Cardiac muscle cell (in vitro differentiated cells and primary cell): ENCODE measurements at places on chromosomes 13 and 19. TPM values are rescaled to one million over a fixed set of nuclear protein-coding genes. Genes with fewer than 3 reads are reported as not detected.

DNA sequence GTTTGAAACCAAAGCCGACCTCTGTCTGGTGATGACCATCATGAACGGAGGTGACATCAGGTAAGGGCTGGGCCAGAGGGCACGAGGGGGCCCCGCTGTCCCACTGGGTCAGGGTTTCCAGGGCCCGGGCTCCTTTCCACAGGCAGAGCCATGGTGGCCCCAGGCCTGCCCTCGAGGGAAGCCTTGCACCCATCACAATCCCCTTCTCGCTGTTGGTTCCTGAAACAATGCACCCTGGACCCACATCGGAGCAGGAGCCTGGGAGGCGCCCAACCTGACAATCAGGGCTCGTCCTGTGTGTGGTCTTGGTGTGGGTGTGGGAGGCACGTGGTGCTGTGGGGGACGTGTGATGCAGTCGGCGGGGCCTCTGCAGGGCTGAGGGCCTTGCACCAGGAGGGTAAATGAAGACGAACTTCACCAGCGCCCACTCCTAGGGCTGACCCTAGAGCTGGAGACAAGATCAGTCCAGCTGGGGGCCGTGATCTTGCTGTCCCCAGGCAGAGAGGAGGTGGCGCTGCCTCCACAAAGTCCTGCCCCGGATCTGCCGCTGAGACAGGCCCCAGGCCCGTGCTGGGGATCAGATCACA lies 2.8 kb downstream of the GRK1 start:
- DNase-seq: no peak

DNA sequence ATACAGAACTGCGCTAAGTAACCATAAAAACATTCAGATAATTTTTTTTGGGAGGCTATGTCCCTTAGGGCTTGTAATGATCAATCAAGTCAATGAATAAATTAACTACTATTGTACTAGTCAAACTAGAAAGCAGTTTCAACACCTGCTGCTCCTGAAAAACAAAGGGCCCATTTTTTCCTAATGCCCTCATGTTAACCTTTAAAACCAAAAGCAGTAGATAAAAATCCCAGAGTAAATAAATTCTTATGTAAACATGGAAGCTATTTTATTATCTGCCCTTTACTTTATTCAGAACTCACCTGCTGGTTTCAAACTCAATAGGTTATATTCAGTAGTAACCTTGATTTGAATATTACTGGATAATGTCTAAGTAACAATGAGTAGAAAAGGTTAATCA lies 159.5 kb upstream of the STARD13 start:
- DNase-seq: no peak

DNA sequence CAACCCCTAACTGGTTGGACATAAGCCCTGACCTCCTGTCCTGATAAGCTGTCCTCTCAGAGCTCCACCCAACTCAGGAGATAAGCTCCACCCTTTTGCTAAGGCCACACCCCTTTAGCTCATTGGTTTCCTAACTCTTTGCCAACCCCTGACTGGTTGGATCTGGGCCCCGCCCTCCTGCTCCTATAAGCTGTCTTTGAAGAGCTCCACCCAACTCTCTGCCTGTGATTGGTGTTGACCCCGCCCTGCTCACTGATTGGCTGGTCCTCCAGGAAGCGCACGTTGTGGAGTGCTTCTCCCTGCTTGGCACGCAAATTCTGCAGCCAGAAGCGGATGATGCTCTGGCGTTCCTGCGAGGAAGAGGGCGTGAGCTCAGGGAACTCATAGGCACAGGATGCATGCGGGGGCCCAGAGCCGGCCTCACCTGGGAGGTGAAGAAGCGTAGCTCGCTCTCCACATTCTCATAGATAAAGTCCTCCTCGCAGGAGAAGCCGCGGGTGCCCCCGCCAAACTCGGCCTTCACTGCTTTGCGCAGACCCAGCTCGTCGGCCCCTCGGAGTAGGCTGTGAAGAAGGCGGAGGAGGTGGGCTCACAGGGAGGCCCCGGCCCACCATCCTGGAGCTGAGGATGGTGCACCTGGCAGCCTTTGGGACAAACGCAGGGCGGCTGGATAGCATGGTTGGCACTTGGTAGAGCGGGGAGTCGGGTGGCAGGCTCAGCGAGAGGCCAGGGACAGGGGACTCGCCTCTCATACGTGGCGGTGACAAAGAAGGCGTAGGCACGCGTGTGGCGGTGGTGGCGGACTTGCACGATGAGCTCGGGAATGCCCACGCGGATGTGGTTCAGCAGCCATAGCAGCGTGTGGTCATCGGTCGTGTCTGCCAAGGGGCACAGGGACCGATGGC lies 1.7 kb downstream of the ANO8 start:
- DNase-seq: peak; percentile 65

DNA sequence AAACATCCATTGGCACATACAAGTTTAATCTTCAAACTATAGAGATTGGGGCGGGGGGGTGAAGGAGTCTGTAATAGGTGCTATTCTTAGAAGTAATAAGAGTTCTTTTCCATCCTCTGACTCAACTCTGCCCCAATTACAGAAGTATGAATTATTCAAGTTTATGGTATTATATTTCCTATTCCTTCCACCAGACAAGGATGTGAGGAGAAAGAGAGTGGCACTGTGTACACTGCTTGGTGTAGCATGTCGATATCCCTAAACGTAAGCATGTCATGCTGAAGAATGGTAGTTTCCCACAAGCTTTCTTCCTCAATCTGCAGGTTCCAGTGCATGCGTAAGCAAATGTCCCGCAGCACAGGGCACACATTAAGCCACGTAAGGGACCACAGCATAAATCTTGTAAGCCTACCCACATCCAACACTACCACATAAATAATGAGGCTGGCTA lies 14.1 kb downstream of the BRD4 start:
- no peak for DNase-seq

- DNase-seq: peak; percentile 83
Observed at GRCh38 chr13:26051657-26052311, at the start of gene SHISA2. Gene SHISA2 (minus strand): TSS chr13:26052016. CDS start chr13:26050975, 1,041 bp downstream.

DNA sequence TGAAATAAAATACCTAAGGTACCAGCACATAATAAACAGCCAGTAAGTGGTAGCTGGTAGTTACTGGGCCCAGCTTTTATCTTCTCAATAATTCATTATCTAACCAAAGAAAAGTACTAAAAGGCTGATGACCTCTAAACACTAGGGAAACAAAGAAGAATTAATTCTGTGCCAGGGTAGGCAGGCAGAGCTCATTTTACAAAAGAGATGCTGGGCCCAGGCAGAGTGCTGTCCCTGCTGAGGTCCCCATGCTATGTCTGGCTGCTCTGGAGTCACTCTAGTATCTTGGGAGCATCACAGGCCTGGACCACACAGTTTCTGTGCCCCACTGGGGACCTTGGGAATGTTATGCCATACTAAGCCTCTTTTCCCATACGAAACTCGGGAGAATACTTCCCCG lies 18.2 kb downstream of the ZNF507 start:
- DNase-seq: no peak

GRCh38 chr13:112056284-112056727 lies 10.6 kb upstream of the SOX1 start:
- no peak for DNase-seq

- DNase-seq: no peak
Observed at GRCh38 chr13:100478107-100478809, 110.3 kb downstream of the GGACT start.

GRCh38 chr13:35995136-35995535 lies 136.0 kb downstream of the DCLK1 start:
- no peak for DNase-seq

- DNase-seq: peak; percentile 39
Observed at GRCh38 chr13:40786568-40786996, 2.8 kb upstream of the SLC25A15 start.

DNA sequence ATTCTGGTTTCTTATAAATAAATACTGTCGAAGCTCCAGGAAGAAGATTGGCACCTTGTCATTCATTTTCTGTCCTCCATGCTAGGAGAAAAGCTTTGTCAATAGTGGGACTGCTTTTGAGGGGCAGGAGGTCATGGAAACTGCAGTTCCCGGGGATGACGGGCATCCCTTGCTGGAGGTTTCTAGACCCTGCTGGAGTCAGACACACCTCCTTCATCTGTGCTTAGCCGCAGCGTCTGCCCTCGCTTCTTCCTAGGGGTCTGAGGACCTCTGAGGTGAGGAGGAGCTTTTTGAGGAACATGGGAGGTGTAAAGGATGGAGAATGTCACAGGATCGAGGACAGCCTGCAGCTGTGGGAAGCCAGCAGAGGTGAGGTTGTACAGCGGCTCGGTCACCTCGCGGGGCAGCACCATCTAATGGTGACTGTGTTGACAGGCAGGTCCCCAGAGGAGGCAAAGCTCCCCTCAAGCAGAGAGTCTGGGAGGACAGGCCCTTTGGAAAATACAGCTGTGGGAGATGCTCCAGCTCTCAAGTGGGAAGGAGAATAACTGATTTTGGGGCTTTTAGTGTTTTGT lies 172.7 kb upstream of the RNF113B start:
- peak; percentile 57 for DNase-seq

DNA sequence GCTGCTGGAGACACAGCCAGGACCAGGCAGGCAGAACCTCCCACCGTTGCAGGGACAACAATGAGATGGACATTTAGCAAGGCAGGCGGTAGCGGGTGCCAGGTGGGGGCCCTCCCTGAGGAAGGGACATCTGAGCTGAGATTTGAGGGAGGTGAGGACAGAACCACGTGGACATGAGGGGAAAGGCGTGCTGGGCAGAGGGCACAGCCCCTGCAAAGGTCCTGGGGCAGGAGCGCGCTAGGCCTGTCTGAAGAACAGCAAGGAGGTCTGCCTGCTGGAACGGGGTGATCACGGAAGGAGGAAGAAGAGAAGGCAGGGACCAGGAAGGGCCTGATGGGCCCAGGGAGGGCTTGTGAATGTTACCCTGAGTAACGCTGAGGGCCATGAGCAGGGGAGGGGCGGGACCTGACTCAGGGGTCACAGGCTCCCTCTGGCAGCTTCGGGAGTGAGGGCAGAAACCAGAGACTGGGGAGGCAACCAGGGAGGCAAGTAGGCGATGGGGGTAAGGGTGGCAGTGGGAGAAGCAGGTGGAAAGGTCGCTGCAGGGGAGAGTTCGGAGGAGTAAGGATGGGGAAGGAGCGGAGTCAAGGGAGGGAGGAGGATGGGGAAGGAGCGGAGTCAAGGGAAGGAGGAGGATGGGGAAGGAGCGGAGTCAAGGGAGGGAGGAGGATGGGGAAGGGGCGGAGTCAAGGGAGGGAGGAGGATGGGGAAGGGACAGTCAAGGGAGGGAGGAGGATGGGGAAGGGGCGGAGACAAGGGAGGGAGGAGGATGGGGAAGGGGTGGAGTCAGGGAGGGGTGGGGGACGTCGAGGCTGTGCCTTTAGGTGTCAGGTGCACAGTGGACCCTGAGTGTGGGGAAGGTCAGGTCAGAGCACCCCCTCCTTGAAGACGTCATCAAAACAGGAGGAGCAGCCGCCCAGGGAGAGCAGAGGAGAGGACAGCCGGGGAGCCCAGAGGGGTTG lies 15.7 kb upstream of the B3GNT3 start:
- peak; percentile 74 for DNase-seq

DNA sequence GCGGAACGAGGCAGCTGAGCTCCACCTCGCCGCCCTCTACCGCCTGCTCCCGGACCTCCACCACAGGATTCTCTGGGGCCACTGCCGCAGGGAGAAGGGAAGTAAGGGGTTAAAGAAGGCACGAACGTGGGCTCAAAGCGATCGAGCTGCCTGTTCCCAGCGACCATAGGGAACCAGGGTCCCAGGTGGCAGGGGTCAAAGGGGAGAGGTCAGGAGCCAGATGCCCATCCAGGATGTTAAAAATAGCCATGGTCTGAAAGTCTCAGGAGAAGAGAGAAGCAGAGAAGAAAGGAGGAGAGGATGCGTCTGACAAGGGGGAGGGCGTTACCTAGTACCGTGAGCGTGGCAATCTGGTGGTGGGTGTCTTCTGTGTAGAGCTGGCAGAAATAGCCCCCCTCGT lies 7.4 kb upstream of the ZNF428 start:
- DNase-seq: no peak

GRCh38 chr13:73722120-73722519 lies 412.1 kb downstream of the KLF12 start:
- DNase-seq: no peak

GRCh38 chr13:39105110-39105509 lies 66.9 kb downstream of the NHLRC3 start:
- DNase-seq: peak; percentile 32

DNA sequence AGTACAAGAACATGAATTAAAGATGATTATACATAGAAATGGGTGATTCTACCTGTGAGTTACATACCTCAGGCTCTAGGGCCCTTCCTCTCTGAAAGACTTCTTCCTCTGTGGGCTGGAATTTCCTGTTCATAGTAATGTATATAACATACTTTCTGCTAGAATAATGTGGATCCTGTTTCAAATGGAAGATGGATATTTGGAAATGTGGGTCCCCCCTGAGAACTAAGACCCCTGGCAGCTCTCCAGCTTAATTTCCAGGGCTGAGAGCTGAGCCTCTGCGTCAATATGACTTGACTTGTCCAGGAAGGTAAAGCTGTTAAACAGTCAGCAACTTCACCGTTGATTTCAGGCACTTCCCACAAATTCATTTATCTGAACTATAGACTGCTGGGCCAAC lies 296.3 kb downstream of the NALCN start:
- DNase-seq: no peak

- no peak for DNase-seq
Observed at GRCh38 chr19:5155586-5156210, 184.9 kb downstream of the PTPRS start.

The ZSCAN22 gene
- total RNA-seq: 2.4 and 2.5 TPM in 2 replicates

The GYS1 gene
- total RNA-seq: 155 and 165 TPM in 2 replicates

The ATCAY gene
- total RNA-seq: 0.15 and 0.25 TPM in 2 replicates

The CCNA1 gene
- total RNA-seq: 1.4 TPM in 1 of 2 replicates, not detected in the other

The EMP3 gene
- 32.5 and 39.8 TPM in 2 replicates for total RNA-seq

The ACP7 gene
- total RNA-seq: not detected in 2 replicates

The TJP3 gene
- total RNA-seq: 2.8 and 5.2 TPM in 2 replicates

The SULT2A1 gene
- not detected in 2 replicates for total RNA-seq
